ENCODE measurements at places on chromosomes 16 and 17.

DNA sequence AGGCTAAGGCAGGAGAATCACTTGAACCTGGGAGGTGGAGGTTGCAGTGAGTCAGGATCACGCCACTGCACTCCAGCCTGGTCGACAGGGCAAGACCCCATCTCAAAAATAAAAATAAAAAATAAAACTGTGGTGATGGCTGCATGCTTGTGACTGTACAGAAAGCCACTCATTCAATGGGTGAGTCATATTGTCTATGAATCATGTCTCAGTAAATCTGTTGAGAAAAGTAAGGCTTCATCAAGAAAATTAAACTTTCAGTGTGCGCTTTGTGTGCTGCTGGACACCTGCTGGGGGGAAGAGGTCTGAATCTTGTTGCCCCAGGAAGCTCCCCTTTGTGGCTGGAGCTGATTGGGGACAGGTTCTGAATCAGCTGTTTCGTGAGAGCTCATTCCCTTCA is 11.3 kb downstream of the NUBP1 start:
- DNase-seq: no peak

DNA sequence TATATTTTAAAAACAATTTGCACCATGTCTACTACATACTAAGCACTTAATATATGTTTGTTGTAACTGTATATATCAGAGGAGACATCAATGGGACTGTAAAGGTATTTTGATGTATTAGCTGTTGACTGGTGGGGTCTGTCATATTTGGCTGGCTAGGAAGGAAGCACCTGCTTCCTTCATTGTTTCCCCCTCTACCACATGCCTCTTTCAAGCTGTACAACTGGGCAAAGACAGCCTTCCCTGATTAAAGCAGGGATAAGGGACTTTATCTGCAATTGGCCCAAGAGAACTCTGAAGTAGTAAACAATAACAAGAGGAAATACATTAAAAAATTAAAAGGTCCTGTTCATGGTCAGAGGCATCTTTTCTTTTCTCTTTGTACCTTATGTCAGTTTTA is 5.5 kb upstream of the SLFN12L start:
- DNase-seq: no peak

GRCh38 chr17:60747069-60747808 is 69.6 kb downstream of the BCAS3 start:
- DNase-seq: no peak

DNA sequence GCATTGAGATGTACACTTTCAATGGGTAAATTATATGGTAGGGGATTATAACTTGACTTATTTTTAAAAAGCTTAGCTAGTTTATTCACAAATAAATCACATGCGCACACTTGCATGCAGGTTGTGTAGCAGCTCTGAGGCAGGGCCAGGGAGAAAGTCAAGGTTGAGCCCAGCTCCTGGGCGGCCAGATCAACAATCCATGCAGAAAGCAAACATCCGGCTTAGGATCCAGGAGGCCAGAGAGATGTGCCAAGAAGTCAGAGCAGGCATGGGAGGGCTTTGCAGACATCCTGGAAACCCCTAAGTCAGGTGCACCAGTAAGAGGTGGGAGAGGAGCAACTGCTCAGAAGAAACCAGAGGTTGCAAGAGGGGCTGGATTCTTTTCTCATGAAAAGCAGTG is 186.5 kb downstream of the AXIN2 start:
- DNase-seq: no peak

DNA sequence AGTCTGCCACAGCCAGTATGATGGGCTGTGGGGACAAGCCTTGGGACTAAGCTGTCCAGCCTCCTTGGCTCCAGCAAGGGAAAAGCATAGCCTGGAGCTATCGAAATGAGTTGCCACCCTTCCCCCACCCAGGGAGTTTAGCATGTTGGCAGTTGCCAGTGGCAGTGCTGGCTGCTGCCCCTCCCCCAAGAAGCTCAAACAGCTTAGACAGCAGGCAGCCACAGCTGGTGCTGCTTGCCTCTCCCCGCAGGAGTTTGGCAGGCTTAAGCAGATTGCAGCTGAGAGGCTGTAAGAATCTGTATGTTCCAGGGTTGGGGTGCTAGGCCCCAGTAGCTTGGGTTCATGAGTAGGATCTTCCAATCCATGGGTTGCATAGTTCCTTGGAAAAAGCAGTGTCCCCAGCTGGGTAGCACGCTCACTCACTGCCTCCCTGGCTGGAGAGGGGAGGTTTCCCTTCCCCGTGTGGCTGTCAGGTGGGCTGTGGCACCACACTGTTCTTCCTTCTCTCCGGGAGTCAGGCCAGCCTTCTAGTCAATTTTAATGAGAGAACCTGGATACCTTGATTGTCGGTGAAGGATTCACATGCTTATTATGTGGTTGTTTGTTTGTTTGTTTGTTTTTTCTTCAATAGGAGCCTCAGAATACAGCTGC is 506.1 kb downstream of the CDH11 start:
- DNase-seq: no peak

DNA sequence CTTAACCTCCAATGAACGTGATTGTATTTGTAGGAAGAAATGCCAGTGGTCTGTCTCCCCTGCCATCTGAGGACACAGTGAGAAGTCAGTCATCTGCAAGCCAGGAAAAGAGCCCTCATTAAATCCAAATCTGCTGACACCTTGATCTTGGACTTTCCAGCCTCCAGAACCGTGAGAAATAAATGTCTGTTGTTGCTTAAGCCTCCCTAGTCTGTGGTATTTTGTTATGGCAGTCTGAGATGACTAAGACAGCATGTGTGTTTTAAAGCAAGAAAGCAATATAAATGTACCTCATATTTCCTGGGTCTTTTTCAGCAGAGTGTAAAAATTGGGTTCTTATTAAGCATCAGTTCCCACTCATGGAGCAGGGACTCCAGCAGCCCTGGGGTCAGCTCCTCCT is 177.9 kb upstream of the NLRP1 start:
- DNase-seq: no peak

DNA sequence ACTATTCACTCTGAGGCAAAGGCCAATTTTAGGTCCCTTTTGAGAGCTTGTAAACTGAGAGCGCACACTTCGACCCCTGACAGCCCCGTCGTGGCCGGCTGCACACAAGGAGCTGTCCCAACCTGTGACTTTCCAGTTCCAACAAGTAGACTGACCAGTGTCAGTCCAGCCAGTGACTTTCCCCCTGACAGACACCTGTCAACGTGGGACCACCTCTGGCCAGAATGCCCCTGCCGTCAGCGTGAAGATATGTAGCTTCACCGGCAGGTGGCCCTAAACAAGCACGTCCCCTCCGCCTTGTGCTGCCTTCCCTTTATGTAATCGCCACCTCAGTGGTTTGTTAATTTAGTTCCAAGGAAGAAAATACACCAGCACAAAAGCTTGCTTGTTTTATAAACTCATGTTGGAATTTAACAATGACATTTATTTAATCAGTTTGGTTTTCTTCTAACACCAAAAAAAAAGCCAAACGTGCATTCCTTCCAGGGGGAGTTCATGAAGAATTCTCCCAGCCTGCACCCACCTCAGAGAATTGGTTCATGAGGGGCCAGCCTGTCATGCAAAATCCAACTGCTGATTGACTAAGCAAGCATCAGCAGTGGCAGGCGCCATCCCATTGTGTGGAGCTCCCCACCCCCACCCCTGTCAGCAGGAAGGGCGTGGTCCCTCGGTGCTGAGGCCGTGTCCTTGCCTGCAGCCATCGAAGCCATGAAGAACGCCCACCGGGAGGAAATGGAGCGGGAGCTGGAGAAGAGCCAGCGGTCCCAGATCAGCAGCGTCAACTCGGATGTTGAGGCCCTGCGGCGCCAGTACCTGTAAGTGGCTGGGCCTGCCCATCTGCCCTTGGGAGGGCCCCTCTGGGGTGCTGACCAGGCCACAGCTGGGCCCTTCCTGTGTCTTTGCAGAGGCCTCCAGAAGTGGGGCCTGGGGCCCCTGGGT is 33.9 kb downstream of the PLD6 start:
- DNase-seq: no peak

- no peak for DNase-seq
These were observed 2.2 kb upstream of the UQCRC2 start for GRCh38 chr16:21950782-21951521.

GRCh38 chr16:70494202-70494770 is 29.1 kb downstream of the COG4 start:
- no peak for DNase-seq

DNA sequence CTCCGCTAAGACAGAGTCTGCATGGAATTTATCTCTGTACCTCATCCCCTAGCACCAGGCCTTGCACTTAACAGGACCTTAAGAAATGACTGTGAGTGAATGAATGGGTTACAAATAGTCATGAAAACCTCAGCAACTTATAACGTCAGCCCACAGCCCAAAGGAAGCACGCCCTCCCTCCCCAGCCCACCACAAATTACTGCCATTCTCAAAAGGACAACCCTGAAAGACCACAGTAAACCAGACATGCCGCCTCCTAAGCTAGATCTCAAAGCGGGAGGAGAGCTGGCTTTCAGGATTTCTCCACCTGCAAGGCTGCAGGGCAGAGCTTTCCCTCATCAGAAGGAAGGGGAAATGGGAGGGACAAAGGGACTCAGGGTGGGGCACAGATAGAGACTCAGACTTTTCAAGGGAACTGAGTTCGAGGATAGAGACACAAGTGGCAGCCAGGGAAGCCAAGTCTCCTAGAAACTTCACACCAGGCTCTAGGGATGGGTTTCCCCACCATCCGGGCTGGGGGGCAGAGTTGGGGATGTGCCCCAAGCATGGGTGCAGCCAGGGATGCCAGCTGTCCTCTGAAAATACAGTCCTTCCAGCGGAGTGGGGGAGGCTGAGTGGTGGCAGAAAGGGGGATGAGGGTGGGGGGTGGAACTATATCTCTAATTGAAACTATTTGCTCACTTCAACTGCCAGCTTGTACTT is 56.7 kb downstream of the PLXDC1 start:
- DNase-seq: peak; percentile 34

GRCh38 chr16:5072334-5073278 is 963 bp downstream of the ALG1 start:
- no peak for DNase-seq

GRCh38 chr16:88532434-88533241 is 37.6 kb upstream of the ZC3H18 start:
- no peak for DNase-seq

DNA sequence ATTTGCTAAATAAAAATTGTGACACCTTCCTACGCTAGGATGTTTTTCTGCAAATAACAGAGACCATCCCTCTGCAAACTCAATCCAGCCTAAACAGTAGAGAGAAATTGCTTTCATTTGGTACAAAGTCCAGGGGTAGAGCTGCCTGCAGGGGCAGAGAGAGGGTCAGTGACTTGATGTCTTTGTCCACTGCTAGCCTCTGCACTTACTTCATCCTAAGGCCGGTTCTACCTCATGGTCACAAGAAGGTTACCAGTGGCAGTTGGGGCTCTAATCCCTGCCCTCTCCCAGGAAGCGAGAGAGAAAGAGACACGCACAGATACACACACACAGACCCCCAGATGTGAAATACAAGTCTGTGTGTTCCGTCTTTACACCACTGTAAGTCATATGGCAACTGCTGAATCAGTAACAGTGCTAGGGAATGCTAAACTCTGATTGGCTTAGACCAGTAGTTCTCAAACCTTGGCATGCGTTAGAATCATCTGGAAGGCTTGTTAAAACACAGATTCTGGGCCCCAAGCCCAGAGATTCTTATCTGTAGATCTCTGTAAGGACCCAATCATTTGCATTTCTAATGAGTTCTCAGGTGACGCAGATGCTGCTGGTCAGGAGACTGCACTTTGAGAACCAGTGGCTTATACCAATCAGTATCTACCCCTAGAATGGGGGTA is 13.1 kb upstream of the LPCAT2 start:
- DNase-seq: no peak

DNA sequence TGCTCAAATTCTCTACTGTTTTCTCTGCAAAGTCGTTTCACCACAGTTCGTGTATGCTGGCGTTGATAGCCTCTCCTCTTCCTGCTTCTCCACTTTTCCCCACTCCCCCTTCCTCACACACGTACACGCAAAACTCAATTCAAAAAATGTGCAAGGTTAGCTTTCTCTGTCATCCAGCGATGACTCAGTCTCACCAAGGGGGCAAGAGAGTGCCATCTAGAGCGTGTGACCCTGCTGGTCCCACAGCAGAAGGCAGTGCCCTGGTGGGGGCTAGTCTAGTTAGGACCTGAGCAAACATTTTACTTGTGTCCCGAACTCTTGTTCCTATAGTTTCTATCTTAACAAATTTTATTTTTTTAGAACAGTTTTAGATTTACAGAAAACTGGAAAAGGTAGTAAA is 121.2 kb upstream of the CHMP6 start:
- no peak for DNase-seq

GRCh38 chr17:49218941-49219913 is 8.7 kb downstream of the ABI3 start:
- DNase-seq: no peak

GRCh38 chr17:79255456-79255855 is 180.8 kb downstream of the ENGASE start:
- no peak for DNase-seq

- DNase-seq: no peak
These were observed 380.7 kb upstream of the PSMD7 start for GRCh38 chr16:73915935-73916334.

DNA sequence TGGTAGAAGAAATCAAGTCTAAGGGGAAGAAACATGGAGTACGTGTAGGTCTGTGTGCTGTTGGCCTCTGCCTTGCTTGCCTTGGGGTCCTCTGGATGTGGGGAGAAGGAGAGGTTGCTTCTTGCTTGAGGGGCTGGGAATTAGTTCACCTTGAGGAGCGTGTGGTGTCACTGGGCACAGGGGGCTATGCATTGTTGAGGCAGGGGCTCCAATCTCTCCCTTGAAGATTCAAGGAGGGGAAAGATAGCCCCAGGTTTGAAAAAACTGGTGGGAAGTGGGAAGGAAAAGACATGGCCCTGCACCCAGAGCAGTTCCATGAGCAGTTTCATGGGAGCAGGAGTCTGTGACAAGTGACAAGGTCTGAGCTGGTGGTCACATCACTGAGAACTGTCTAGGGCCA is 103.4 kb downstream of the CYLD start:
- no peak for DNase-seq

- no peak for DNase-seq
These were observed 2.2 kb downstream of the LDHD start for GRCh38 chr16:75114179-75114945.

DNA sequence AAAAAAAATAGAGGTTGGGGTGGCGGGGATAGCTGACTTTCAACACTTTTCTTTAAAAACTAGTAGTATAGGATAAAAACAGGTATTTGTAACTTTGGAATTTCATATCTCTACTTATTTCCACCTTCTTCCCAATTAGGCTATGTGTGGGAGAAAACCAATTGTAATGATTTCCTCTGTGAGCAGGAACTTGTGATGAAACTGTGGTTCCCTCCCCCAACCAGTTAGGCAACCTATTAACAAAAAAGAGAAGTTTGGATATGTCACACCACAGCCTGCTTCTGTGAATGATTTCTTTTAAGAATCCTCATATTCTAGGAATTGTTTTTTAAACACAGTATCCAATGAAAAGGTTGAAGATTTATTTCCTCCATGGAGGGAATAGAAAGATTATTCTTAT is 1.9 kb downstream of the IGSF6 start:
- no peak for DNase-seq

DNA sequence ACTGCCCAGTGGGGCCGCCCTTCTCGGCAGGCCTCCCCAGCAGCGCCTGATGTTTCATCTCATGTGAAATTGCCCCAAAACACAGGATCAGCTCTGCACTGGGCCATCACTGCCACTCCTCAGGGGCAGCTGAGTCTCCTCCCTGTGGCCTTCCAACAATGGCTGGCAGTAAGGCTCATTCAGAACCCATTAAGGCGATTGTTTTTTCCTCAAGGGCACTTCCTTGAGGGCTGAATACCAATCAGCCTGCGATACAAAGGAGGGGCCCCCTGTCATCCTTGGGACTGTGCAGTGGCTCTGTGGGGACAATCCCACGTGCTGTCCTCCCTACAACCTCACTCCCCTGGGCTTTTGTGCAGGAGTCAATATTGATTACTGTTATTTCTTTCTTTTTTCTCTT is 47.5 kb downstream of the XYLT1 start:
- no peak for DNase-seq

- DNase-seq: no peak
These were observed 24.0 kb upstream of the SLFN5 start for GRCh38 chr17:35218915-35219314.
